Vagina (tissue), 2 donors: ENCODE measurements at places on chromosomes 4 and X.

GRCh38 chrX:38006291-38006690 lies at the start of gene SYTL5:
Gene SYTL5 (plus strand): TSS chrX:38006553. CDS start chrX:38033890, 27,337 bp downstream.
- DNase-seq = no peak

- no peak for DNase-seq
Measured at GRCh38 chr4:78971326-78971725, 32.1 kb upstream of the PAQR3 start.

DNA sequence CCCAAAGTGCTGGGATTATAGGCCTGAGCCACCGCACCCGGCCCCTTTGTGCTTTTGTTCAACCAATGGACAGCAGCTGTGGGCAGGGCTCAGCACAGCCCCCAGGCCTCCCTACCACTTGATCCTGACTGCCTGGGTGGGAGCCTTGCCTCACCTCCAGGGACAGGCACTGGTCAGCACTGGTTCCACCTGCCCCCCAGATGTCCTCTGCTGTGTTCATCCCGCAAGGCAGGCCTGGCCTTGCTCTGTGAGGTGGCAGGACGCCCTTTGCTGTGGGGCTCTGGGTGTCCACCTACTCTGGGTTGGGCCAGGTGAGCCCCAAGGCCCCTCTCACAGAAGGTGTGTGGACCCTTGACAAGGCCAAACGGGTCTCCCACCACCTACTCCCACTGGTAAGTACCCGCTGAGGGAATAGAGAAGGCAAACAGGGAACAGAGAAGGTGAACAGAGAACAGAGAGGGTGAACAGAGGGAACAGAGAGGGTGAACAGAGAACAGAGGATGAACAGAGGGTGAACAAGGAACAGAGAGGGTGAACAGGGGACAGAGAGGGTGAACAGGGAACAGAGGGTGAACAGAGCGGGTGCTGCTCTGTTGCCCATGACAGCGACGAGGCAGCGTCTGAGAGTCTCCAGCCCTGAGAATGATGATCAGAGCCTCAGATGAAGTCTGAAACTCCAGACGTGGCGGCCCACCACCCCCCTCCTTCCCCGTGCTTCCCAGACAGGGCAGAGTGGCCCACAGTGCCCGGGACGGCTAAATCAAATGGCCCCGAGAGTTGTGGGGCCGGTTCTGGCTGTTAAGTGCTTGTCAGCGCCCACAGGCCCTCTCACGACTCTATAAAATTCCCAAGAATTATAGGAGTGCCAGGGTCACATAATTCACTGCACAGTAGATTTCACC lies 55.0 kb upstream of the NKX1-1 start:
- DNase-seq = no peak

GRCh38 chrX:37291924-37292323 lies 57.2 kb upstream of the PRRG1 start:
- no peak for DNase-seq

- DNase-seq = no peak
Measured at GRCh38 chr4:2079006-2079405, 19.9 kb downstream of the NAT8L start.

DNA sequence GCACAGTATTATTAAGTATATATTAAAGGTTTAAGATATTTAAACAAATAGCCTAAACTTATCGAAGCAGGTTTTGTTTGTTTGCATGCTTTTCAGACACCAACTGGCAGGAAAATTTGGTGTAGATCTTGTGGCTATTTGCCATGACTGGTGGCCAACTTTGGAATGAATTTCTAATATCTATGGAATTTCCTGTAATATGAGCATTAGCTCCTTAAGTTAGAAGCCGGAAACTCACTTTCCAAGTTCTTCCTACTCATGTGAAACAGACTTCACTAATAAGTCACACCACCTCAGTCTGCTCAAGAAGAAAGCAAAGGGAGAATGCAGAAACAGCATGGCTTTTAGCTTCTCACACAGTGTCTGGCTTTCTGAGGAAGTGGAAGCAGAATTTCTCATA lies 563.9 kb downstream of the GRXCR1 start:
- DNase-seq = no peak

DNA sequence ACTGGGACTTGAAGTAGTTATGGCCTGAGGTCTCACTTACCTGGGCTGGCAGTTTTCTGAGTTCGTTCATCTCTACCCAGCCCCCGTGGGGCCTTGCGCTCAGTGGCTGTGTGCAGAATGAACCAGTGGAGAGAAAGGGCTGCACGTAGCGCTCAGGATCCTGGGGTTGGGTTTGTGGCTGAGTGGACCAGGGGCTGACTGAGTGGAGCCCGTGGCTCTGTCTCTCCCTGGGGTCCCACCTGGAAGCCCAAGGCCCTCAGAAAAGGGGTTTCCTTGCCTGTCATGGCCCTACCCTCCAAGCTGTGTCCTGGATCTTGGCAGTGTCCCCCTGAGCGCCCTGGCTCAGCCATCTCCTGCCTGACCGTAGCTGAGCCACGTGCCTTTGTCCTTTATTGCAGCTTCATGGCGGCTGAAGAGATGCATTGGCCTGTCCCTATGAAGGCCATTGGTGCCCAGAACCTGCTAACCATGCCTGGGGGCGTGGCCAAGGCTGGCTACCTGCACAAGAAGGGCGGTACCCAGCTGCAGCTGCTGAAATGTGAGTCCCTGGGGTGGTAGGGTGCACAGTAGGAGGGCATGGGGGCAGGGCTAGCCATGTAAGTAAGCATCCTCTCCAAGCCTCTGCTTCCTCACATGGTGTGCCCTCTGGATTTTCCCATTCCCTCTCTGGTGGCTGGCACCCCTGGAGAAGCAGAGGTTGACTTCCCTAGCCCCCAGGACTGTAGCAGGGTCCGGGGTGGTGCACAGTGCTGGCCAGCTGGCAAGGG lies 23.2 kb upstream of the ADD1 start:
- no peak for DNase-seq

DNA sequence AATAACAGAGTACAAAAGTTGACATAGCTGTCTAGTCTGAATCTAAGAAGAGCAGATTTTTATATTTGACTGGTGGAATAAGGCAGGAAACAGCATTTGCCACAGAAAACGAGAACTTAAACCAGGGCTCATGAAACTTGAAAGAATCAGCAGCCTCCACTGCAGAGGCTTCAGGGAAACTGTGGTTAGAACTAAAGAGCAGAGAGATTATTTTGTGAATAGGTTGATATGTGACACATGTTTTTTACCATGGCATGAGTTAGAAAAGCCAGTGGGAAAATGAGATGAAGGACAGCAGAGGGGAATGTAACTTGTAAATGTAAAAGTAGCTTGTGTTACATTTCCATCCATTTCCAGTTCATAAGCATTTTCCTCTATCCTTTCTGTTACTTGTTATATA lies 63.7 kb upstream of the CAMK2D start:
- no peak for DNase-seq

DNA sequence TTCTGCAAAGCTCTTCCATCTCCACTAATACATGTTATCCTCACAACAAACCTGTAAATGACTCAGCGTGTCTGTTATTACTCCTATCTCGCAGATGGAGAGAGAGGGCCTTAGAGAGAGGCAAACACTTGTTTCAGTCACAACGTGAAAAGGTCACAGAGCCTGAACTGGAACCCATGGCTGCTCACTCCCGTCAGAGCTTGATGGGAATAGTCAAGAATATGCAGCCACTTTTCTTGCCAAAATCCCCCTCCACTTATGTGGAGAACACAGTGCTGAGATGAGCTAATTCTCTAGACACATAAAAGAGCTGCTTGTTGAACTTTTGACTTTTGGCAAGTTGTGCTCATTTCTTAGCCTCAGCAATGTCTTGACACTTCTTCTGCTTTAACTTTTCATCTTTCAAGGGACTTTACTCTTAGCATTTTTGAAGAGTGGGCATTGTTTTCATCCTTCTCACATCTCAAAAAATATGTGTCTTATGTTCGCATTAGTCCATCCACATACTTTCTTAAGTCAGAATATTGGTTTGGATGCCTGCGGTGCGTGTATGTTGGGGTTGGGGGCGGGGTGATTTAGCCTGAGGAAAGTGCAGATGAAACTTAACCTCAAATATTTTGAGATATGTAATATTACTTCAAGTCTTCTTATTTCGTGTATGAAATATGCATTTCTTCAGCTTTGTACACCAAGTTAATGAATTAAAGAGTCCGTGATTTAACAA lies 69.2 kb downstream of the SYNPO2 start:
- DNase-seq = no peak

DNA sequence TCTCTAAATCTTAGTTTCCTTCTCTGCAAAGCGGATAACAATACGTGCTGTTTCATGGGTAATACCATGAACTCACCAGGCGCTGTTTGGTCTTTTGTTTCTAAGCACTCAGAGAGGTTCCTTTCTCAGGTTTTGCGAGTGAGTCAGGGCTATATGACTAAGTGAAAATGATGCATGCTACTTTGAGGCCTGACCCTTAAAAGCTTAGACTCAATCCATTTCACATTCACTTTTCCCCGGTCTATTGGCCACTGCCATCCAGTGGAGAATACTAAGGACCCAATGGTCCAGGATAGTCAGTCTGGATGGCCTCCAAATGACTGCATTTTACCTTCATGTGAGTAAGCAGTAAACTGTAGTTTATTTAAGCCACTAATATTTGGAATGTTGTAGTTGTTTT lies 400.8 kb upstream of the SLIT2 start:
- no peak for DNase-seq

GRCh38 chrX:129566073-129566472 lies 26.0 kb downstream of the OCRL start:
- DNase-seq = no peak

DNA sequence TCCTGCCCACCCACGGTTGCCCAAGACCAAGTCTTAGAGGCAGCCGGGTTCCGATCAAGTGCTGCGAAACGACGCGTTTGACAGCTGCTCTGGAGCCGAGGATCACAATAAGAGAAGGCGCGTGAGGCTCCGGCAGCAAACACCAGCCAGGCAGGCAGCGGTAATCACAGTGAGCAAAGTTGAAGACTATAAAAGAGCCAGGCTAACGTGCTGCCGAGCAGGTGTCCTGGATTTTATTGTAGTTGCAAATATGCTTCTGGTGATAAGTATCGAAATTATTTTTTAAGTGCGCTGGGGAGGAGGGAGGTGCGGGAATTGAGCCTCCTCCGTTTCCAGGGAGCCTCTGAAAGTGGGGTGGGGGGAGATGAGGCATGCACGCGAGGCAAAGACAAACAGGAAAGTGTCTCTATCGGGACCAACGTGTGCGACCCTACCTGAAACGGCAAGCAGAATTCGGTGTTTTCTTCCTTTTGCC lies 590 bp downstream of the GABRA2 start:
- no peak for DNase-seq

- no peak for DNase-seq
Measured at GRCh38 chr4:23364167-23364566, 525.7 kb downstream of the PPARGC1A start.

GRCh38 chr4:82428969-82429727 lies 1.1 kb downstream of the HNRNPDL start:
- no peak for DNase-seq

- no peak for DNase-seq
Measured at GRCh38 chr4:154985673-154986072, 204.6 kb downstream of the RBM46 start.

DNA sequence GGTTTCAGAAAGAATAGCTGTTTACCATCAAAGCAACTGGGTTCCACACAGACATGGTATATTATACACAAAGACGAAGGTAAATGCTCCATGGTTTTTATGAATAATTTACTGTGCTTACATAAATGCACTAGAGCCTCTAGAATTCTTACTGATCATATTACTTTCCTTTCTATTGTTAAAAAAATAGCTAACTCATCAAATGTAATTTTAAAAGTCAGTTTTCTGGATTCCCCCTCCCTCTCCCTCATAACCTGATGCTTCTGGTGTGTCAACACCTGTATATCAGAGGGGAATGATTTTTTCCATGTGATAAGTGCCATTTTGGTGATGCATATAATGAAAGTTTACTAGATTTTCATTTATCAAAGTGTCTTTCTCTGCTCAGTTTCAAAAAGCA lies 31.1 kb upstream of the LEF1 start:
- no peak for DNase-seq

GRCh38 chr4:147772459-147772969 lies 40.6 kb downstream of the ARHGAP10 start:
- no peak for DNase-seq

DNA sequence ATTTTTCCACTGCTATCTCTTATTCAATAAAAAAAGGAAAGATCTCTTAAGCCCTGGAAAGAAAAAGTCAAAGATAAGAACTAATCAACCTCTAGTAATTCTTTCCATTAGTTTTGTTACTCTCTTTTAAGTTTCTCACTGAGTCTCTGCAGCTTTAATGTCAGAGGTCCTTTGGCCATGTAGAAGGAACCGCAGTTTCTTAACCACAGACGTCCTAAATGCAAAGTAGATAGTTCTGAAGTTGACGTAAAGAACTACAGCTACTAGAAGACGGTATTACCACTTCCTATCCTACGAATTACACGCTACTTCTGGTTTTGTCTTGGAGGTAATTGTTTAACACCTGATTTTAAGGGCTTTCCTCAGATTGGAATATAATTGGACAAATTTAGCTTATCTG lies 325.9 kb downstream of the ANKRD50 start:
- no peak for DNase-seq

GRCh38 chr4:184750926-184751584 lies 17.2 kb upstream of the CENPU start:
- no peak for DNase-seq

DNA sequence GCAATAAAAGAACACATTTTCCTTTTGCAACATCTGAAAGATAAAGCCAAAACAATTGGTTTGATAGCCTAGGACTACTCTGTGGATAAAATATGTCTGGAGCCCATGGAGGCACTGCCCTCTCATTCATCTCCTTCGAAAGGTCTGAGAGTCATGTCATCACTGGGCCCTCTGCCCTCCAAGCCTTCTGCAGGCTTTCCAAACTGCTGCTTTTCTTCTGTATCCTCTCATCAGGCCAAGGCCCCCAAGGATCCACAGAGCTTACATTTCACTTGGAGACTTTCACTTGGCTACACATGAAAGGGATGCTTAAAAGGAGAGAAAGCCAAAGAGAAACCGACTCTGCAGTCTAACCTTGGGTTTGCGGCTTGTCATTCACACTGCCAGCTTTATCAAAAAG lies 109.9 kb downstream of the SH3RF1 start:
- no peak for DNase-seq

- DNase-seq = no peak
Measured at GRCh38 chrX:41481264-41482109, 34.3 kb downstream of the NYX start.

DNA sequence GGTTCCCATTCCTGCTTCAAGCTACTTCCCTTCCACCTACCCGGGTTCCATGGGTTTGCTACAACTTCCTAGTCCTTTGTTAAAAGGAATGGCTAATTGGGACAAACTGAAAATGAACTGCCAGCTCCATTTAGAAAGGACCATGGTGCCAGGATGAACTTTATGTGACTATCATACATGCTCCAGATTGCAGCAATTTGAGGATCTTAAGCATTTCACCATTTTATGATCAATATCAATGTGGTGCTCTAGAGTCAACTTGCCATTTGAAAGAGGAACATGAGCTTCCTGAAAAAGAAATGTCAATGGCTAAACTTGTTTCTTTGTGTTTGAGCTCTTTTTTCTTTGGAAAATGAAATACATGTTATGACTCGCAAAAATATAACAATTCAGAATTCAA lies 92.7 kb upstream of the IL15 start:
- no peak for DNase-seq
